RKO (cell line): ENCODE measurements at places on chromosomes 1 and 21.

DNA sequence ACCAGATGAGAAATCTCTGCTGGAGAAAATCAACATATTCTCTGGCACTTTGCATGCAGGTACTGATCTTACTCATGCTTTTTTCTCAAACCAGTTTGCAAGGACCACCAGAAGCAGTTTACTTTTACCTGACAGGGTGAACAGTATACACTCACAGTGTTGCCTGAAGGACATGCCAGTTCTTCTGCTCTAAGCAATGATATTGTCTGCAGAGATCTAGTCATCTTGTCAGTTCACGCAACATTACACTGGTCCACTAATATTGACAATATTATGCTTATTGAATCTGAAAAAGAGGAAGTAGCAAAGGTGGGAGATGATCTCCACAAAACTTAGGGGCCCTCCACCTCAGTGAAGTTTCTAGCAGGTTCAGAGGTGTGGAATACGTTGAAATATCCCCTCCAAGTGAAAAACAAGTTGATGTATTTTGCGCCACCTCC is 3.8 kb upstream of the S100B start:
- no peak for DNase-seq

- peak; percentile 62 for DNase-seq
These were observed 111.9 kb upstream of the L1TD1 start for GRCh38 chr1:62082456-62083363.

GRCh38 chr1:116737020-116737854 is 17.0 kb upstream of the CD2 start:
- peak; percentile 61 for DNase-seq

DNA sequence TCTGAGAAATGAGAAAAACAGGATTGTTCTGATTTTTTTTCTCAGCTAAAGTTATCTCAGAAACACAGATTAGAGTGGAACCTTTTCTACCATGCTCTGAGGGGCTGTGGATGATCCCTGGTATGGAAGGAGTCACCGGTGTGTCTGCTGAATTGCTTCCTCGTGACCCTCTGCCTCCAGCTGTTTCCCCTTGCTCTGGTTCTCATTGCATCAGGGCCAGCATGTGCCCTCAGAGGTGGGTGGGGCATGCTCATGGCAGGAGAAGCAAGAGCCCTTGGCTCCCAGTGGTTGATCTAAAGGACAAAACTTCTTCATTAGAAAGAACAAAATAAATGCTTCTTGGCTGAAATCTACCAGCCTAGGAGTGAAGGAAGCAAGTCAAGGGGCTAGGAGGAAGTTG is 183.2 kb upstream of the HMCN1 start:
- DNase-seq = no peak

- no peak for DNase-seq
These were observed 58.8 kb upstream of the ERRFI1 start for GRCh38 chr1:8084913-8085312.

GRCh38 chr1:15180945-15181523 is 27.5 kb downstream of the TMEM51 start:
- no peak for DNase-seq

- DNase-seq = no peak
These were observed 120.7 kb upstream of the SGIP1 start for GRCh38 chr1:66413136-66413837.

DNA sequence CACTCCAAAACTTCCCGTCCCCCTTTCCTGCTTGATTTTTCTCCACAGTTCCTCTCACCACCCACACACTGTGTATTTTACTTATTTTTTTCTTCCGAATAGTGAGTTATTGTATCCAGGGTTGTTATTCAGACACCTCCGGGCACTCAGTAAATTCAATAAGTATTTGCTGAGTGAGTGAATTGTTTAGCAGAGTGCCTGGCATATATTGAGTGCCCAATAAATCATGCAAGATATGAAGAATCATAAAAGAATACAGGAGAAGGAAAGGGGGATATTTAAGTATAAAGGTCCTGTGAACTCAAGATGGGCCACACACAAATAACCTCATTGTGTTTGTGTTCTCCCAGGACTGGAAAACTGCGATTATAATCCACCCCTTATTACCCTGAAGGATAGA is 139.9 kb downstream of the GALNT2 start:
- DNase-seq = no peak

DNA sequence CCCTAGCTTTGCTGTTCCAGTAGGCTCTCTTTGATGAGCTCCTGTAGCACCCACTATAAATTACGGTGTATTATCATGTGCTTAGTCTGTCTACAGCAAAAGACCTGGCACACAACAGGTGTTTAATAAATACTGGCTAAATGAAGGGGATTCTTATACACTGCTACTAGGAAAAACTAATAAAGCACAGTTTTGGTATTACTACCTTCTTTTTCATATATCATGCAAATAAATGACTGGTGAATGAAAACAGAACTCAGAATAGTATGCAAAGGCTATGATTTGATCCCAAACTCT is 26.4 kb downstream of the WDR26 start:
- DNase-seq = no peak

- no peak for DNase-seq
These were observed 50.7 kb downstream of the EBNA1BP2 start for GRCh38 chr1:43121256-43121900.

- DNase-seq = no peak
These were observed 29.3 kb downstream of the IFNGR2 start for GRCh38 chr21:33432496-33432895.

- DNase-seq = no peak
These were observed 84.4 kb upstream of the JAK1 start for GRCh38 chr1:65050735-65051134.

- DNase-seq = no peak
These were observed 14.0 kb downstream of the KRTAP24-1 start for GRCh38 chr21:30268608-30269197.

DNA sequence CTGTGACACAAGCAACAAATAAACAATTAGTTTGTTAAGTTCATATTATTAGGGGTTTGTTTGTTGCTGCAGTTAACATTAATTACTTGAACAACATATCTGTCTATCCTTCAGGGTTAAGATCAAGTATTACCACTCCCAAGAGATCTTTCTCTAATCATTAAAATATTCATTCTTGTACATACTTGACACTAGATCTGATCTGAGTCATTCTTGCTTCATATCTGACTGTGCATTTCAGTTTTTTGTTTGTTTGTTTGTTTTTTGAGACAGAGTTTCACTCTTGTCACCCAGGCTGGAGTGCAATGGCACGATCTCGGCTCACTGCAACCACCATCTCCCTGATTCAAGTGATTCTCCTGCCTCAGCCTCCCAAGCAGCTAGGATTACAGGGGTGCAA is 613.3 kb upstream of the PLXNA2 start:
- no peak for DNase-seq
